B cell (primary cell): ENCODE measurements at places on chromosomes 2 and 18. TPM values are rescaled to one million over a fixed set of nuclear protein-coding genes. Genes with fewer than 3 reads are reported as not detected.
A peak's percentile ranks its signal among the peaks of the same experiment; 100 is the strongest.

GRCh38 chr2:42725657-42726056 lies 38.3 kb downstream of the OXER1 start:
- DNase-seq: no peak

DNA sequence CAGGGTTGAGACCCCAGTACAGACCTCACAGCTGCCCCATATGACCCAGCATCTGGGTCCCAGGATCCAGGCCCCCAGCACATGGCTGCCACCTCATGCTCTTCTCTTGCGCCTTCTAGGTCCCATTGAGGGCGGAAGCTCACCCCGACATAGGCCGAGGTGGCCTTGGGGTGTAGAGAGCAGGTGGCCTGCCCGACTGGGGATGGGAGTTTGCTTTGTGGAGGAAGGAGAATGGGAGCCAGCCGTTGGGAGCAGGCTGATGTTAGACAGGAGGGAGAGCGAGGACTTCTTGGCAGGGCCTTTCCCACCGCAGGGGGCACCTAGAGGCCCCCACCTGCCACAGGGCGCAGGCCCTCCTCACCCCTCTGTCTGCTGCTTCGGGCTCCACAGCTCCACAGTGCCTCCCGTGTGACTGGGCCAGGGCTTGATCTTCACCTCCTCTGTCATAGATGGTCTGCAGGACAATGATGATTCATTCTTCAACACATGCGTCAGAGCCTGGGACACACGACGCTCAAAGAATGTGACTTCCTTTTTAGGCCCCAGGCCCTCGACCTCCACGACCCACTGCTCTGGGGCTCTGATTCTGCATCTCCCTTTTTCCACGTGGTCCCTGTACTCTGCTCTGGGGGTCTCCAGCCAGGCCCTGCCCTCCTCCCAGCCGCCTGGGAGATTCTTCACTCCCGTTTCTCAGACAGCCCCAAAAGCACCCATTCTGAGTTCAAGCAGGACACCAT lies 86.6 kb upstream of the ODC1 start:
- no peak for DNase-seq

DNA sequence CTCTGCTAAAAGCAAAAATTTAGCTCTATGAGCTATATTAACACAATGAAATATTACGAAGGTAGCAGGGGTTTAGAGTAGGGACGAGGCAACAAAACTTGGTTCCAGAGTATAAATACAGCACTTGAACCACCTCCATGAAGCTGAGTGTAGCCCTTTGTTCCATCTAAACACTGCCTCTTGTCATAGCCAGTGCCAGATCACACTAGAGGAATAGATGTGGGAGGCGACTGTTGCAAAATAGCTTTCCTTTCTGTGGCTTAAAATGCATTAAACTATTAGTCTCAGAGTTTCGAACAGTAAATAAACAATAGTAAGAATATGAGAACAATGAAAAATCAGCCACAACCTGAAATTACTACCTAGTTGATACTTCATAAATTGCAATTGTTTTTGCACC lies 29.8 kb downstream of the PIEZO2 start:
- DNase-seq: no peak

GRCh38 chr2:184938221-184938985 lies 340.1 kb downstream of the ZNF804A start:
- DNase-seq: no peak

- peak; percentile 79 for DNase-seq
Observed at GRCh38 chr2:74849228-74849892, 15.4 kb downstream of the HK2 start.

The CYTIP gene
- 327 and 358 TPM in 2 replicates for total RNA-seq

- DNase-seq: no peak
Observed at GRCh38 chr18:55339990-55340389, 248.0 kb downstream of the TCF4 start.

DNA sequence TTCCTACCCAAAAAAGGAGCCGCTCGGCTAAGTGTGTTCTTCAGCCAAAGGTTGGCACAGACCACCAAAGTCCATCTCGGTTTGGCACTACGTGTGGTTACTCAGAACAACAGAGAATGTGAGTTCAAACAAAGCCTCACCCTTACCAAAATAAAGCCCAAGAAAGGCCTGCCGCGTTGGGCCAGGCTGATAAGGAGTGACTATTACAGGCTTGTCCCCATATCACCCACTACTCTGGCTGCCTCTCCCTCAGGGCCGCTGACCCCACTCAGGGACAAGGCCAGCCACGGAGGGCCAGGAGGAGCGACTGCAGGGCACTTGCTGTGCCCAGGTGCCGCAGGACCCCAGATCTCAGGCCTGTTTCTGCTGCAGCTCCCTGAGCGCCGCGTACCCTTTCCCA lies 13.8 kb downstream of the HS1BP3 start:
- no peak for DNase-seq

The SLC5A7 gene
- not detected in 2 replicates for total RNA-seq

DNA sequence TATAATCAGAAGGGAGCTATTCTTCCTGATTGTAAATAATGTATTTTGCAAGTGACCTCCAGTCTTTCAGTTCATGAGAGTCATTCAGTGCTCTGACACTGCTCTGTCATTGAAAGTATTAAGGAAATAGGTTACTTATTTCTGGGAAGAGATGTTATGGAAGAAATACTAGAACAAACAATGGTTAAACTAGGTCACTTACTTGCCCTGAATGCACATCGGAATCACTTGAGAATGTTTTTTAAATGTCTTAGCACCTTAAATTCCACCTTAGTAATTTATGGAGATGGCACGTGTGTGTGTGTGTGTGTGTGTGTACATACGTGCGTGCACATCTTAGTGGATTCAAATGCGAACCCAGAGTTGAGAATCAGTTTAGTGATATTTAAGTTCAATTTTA lies 126.6 kb upstream of the KCNH7 start:
- no peak for DNase-seq

DNA sequence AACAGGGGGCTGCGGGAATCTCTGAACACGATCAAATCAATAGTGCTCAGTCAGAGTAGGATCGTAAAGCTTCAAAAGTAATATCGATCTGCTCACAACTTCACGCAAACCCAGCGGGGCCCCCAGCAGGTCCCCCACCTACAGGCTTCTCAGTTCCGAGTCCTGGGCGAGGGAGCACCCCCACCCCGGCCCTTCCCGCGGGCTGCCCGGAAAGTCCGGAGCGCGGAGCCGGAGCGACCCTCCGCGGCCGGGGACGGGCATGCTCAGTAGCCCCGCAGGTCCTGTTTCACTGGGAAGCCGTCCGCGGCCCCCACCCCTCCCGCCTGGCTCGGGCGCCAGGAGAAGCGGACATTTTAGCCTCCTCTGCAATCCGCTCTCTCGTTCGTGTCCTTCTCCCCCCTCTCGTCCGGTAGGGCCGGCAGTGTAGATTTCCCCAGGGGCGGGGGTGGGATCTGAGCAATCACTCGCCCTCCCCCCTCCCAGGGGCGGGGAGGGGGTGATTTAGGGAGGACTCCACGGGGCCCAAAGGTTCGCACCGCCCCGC lies 3.3 kb upstream of the SPRED2 start:
- peak; percentile 61 for DNase-seq

The MAP2 gene
- 3.0 and 3.1 TPM in 2 replicates for total RNA-seq

- no peak for DNase-seq
Observed at GRCh38 chr2:127515383-127515915, 10.8 kb downstream of the IWS1 start.

DNA sequence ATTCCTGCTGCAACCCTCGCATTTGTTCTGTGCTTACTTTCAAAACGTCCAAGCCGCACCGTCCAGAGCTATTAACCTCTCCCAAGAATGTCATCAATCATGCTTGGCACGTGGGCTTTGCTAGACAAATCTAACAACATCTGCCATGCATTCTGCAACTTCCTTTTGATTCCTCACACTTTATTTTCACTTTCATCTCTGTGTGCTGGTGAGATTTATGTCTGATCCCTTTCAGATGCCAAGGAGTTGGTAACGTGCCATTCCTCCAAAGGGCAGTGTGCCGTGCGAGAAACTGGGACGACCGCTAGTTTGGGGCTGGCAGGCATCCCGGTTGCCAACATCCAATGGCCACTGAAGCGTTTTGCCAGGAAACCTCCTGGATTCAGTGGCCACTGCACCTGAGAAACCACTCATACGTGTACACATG lies 230.0 kb upstream of the PARD3B start:
- DNase-seq: no peak

DNA sequence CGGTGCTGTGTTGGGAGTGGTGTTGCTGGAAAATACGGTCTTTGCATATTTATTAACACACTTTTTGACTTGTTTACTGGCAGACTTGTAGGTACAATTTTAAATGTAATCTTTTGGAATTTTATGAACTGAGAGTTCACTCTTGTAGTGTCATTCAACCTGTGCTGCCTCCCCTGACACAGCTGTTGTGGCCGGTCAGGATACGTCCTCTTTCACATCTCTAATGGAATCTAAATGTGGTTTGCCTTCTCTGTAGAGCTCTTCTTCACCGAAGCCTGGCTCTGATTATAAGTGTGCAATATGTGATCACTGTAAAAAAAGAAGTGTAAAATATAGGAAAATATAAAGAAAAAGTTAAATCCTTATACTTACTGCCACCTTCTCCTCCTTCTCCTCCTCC lies 94.7 kb downstream of the MAP4K4 start:
- no peak for DNase-seq

- DNase-seq: no peak
Observed at GRCh38 chr2:148914463-148914862, 39.4 kb downstream of the KIF5C start.

The ADCY3 gene
- total RNA-seq: 48.2 and 48.4 TPM in 2 replicates

GRCh38 chr2:7358865-7359447 lies 441.7 kb downstream of the RNF144A start:
- no peak for DNase-seq

- DNase-seq: no peak
Observed at GRCh38 chr2:20423359-20423758, 23.5 kb upstream of the RHOB start.

GRCh38 chr18:12046046-12046750 lies 47.4 kb upstream of the ANKRD62 start:
- DNase-seq: no peak

The CCBE1 gene
- not detected in 2 replicates for total RNA-seq

- DNase-seq: no peak
Observed at GRCh38 chr2:213306316-213306942, 22.2 kb downstream of the SPAG16 start.

The NEU2 gene
- total RNA-seq: not detected in 2 replicates

The SERPINB5 gene
- total RNA-seq: not detected in 2 replicates

DNA sequence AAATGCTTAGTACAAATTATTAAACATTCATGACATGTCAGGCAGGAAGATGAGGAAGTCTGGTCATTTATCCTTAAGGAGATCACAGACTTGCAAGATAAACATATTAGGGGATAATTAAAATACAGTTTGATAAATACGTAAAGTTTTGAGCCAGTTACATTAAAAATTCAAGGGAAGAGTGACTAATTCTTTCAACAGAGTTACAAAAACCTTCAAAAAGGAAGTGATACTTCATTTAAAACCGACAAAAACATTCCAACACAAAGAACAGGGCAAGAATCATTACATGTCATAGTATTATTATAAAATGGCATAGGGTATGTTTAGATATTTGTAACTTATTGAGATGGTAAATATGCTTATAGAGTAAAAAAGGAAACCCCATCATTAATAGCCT lies 636.0 kb downstream of the NR4A2 start:
- DNase-seq: no peak

DNA sequence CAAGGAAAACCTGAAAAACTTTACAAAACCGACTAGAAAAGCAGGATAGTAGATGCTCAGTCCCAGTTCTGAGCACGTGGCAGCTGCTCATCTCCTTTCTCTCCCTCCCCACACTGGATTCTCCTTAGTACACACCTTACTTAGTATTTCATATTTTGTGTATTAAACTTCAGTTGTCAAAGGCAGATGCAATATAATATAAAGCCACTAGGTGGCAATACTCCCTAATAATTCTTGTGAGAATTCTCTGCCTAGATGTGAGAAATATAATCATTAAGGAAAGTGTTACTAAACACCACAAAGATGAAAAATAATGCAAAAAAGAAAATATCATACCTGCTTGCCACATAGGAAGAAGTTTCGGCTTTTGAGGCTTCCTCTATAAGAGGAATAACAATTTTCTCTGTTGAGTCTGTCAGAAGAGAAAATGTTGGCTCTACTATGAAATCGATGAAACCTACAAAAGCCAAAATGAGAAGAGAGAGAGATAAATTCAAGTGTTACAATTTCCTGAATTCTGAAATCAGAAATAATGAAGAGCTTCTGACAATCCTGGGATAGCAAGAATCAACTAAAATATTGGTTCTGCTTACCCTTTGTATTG lies 200.6 kb downstream of the PPP1R1C start:
- DNase-seq: peak; percentile 50

GRCh38 chr2:8408560-8409460 lies 273.0 kb upstream of the ID2 start:
- DNase-seq: peak; percentile 21

- DNase-seq: no peak
Observed at GRCh38 chr18:35880788-35881455, 91.6 kb upstream of the RMP24 start.

- no peak for DNase-seq
Observed at GRCh38 chr2:240785424-240786335, 34.3 kb downstream of the KIF1A start.

- no peak for DNase-seq
Observed at GRCh38 chr2:128746356-128746755, 427.7 kb upstream of the HS6ST1 start.

DNA sequence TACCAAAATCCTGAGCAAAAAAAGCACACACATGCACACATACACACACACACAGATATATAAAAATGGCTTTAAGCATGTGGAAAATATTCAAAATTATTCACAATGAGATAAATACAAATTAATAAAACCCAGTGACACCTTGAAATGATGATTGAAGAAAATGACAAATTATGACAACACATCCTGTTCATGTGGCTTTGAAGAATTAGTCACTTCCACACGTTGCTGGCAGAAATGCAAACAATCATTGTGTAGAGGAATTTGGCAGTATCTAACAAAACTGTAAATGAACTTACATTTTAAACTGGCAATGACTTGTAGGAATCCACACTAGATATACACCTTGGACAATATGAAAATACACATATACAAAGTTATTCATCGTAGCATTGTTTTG lies 95.8 kb upstream of the RGPD4 start:
- no peak for DNase-seq

- peak; percentile 78 for DNase-seq
Observed at GRCh38 chr2:230326453-230327417, at the start of gene SP140L. TSS of gene SP140L (plus strand) at chr2:230327193. CDS start at chr2:230327270, 77 bp downstream.

DNA sequence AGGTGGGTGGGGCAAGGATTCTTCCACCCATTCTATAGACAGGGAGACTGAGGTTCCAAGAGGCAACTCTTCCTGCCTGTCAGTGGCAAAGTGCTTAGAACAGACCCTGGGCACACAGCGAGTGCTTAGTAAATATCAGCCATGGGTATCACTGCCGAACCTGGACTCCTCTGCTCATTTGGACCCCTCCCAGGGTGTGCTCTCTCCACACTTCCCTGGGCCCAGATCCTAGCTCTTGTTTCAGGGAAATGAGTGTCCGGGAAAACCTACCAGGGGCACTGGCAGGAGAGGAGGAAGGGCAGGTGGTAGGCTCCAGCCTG lies 136.3 kb downstream of the CYP26B1 start:
- DNase-seq: no peak

- DNase-seq: no peak
Observed at GRCh38 chr2:58432491-58433170, 191.5 kb upstream of the FANCL start.

- DNase-seq: no peak
Observed at GRCh38 chr2:30371028-30371689, 75.9 kb upstream of the LCLAT1 start.

The PLEK gene
- 39.9 and 41.5 TPM in 2 replicates for total RNA-seq

The FBXO41 gene
- total RNA-seq: 23.7 and 25.2 TPM in 2 replicates
